ENCODE measurements at places on chromosomes 16 and 17. TPM values are rescaled to one million over a fixed set of nuclear protein-coding genes. Genes with fewer than 3 reads are reported as not detected.

The KRT25 gene
- total RNA-seq, result not detected

The NR1D1 gene
- total RNA-seq, result 7.9 TPM

The MYL11 gene
- total RNA-seq, result 1.3 TPM

The KIF2B gene
- not detected for total RNA-seq

The LRRC59 gene
- 117 TPM for total RNA-seq

The EFNB3 gene
- not detected for total RNA-seq

The TMEM235 gene
- not detected for total RNA-seq

The SLC9A5 gene
- total RNA-seq, result 5.3 TPM

The SCPEP1 gene
- 7.2 TPM for total RNA-seq

The C17orf78 gene
- not detected for total RNA-seq

The C16orf82 gene
- total RNA-seq, result not detected

The MVD gene
- 102 TPM for total RNA-seq

The SHCBP1 gene
- total RNA-seq, result 43.9 TPM

The OTOA gene
- total RNA-seq, result not detected

The LUC7L3 gene
- total RNA-seq, result 133 TPM

The C16orf89 gene
- not detected for total RNA-seq

The SLC2A4 gene
- 0.17 TPM for total RNA-seq

The KRT32 gene
- total RNA-seq, result not detected

The EVI2A gene
- total RNA-seq, result 30.4 TPM

The ZNF747 gene
- 13.6 TPM for total RNA-seq

The FBXW10B gene
- total RNA-seq, result 0.35 TPM

The STH gene
- not detected for total RNA-seq

The WFDC1 gene
- not detected for total RNA-seq

The TBC1D3K gene
- not detected for total RNA-seq

The KRTAP16-1 gene
- total RNA-seq, result not detected

The EXOC3L1 gene
- total RNA-seq, result 0.12 TPM

The CCL18 gene
- total RNA-seq, result not detected

The CIBAR2 gene
- total RNA-seq, result not detected

The KRTAP4-3 gene
- total RNA-seq, result not detected

The TLCD3A gene
- total RNA-seq, result 43.1 TPM

The AOC3 gene
- 1.8 TPM for total RNA-seq

The BCL6B gene
- total RNA-seq, result 0.91 TPM

The KRTAP9-4 gene
- not detected for total RNA-seq
